Endothelial cell of umbilical vein (primary cell): ENCODE measurements at places on chromosomes 4 and X.

DNA sequence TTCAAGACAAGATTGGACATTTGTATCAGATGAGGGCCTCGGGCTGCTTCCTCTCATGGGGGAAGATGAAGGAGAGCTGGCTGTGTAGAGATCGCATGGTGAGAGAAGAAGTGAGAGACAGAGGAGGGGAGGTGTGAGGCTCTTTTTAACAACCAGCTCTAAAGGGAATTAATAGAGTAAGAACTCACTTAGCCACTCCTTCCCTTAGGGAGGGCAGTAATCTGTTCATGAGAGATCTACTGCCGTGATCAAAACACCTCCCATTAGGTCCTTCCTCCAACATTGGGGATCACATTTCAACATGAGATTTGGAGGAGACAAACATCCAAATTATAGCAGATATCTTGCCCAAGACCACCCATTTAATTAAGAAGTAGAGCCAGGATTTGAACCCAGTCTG lies 97.0 kb downstream of the ARX start:
- DNase-seq = no peak

DNA sequence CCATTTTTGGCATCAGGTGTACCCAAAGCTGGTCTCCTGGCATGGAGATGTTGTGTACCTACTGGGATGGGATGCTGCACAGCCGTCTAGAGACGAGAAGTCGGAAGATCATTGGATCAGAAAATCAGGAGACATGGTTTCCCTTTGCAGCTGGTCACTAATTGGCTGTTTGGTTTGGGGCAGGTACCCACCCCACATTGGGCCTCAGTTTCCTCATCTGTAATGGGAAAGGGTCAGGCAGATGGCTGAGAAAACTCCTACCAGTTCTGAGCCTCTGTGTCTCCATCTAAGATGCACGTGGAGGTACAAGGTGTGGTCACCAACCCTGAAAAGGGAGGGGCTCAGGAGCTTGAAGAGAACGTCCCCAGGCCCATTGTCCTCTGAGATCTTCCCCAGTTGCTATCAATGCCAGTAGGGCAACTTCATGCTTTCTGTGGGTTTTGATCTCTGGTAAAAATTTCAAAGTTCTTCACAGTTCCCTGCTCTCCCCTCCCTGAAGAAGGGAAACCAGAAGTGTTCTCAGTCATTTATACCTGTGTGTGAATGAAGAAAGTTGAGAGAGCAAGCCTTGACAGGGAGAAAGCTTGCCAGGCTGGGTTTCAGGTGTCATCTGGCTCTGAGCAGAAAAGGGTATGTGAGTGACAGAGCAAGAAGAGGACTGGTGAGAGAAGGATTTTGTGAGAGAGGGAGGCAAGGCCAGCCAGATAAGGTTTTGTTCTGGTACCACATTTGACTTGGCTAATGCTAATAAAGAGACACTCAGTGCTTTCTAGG lies 15.1 kb downstream of the TSC22D3 start:
- DNase-seq = no peak

- no peak for DNase-seq
Observed at GRCh38 chr4:88134111-88134510, 24.3 kb downstream of the ABCG2 start.

GRCh38 chr4:44071959-44072955 lies 376.4 kb downstream of the KCTD8 start:
- DNase-seq = no peak

GRCh38 chrX:153511784-153512500 lies 5.5 kb upstream of the ATP2B3 start:
- peak; percentile 36 for DNase-seq

DNA sequence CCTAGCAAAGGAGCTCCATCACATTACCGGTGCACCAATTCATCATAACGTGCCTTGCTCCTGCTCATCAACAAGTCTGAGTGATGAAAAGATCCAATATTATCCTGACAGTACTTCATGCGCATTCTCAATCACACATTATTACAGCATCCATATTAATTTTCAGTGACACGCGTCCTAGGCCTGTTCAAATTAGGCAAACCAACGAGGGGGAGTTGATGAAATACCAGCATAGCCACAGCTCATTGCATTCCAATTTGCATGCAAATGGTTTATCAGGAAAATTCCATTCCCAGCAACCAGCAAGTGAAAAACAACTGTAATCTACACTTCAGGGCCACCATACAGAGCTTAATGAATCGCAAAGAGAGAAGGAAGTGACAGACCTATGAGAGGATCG lies 236.9 kb downstream of the DCLK2 start:
- DNase-seq = no peak

GRCh38 chr4:6576512-6576911 lies 1.5 kb downstream of the MAN2B2 start:
- no peak for DNase-seq
